MCF 10A (cell line): ENCODE measurements at places on chromosomes 16 and 17. TPM values are rescaled to one million over a fixed set of nuclear protein-coding genes. Genes with fewer than 3 reads are reported as not detected.

IL21R gene
- total RNA-seq: 0.15 and 0.21 TPM in 2 replicates

ZNF771 gene
- 8.1 and 8.3 TPM in 2 replicates for total RNA-seq

KRT28 gene
- not detected in 2 replicates for total RNA-seq

MYL11 gene
- 1.2 and 1.6 TPM in 2 replicates for total RNA-seq

HAGH gene
- total RNA-seq: 44.5 and 69.8 TPM in 2 replicates

NAT9 gene
- total RNA-seq: 58.1 and 64.8 TPM in 2 replicates

ZNF629 gene
- total RNA-seq: 10.9 and 14.1 TPM in 2 replicates

EPN2 gene
- total RNA-seq: 35.1 and 36.8 TPM in 2 replicates

FSCN2 gene
- total RNA-seq: 0.37 TPM in 1 of 2 replicates, not detected in the other

WNT3 gene
- total RNA-seq: 2.4 and 2.9 TPM in 2 replicates

KRT40 gene
- total RNA-seq: not detected in 2 replicates

CLEC19A gene
- not detected in 2 replicates for total RNA-seq

TBC1D3G gene
- 0.86 TPM in 1 of 2 replicates, not detected in the other for total RNA-seq

NPIPB12 gene
- total RNA-seq: 73.6 and 91.4 TPM in 2 replicates

ITGAD gene
- total RNA-seq: not detected in 2 replicates

NLE1 gene
- 24.3 and 36.2 TPM in 2 replicates for total RNA-seq

CIAO3 gene
- total RNA-seq: 28.5 and 31.1 TPM in 2 replicates

NT5M gene
- total RNA-seq: 5.0 and 5.5 TPM in 2 replicates

HBM gene
- not detected in 2 replicates for total RNA-seq

C16orf95 gene
- 5.7 and 5.8 TPM in 2 replicates for total RNA-seq

SPNS3 gene
- not detected in 2 replicates for total RNA-seq

TBX21 gene
- not detected in 2 replicates for total RNA-seq

SLC13A2 gene
- not detected in 2 replicates for total RNA-seq

ATP2A3 gene
- total RNA-seq: not detected in 2 replicates

B4GALNT2 gene
- total RNA-seq: 0.05 TPM in 1 of 2 replicates, not detected in the other

YPEL2 gene
- 1.9 and 2.1 TPM in 2 replicates for total RNA-seq

GLIS2 gene
- 14.7 and 15.8 TPM in 2 replicates for total RNA-seq

TTYH2 gene
- 0.12 and 0.66 TPM in 2 replicates for total RNA-seq

NAGLU gene
- 21.0 and 29.5 TPM in 2 replicates for total RNA-seq

AOC3 gene
- 0.44 and 0.71 TPM in 2 replicates for total RNA-seq

KRTAP4-5 gene
- not detected in 2 replicates for total RNA-seq

EME1 gene
- total RNA-seq: 6.0 and 6.7 TPM in 2 replicates

KRTAP2-2 gene
- total RNA-seq: not detected in 2 replicates

TNFRSF17 gene
- not detected in 2 replicates for total RNA-seq

RNF222 gene
- not detected in 2 replicates for total RNA-seq

GAS2L2 gene
- 0.23 and 0.39 TPM in 2 replicates for total RNA-seq

ZMYND15 gene
- total RNA-seq: 1.3 and 1.8 TPM in 2 replicates

PYY gene
- total RNA-seq: not detected in 2 replicates

TEKT5 gene
- not detected in 2 replicates for total RNA-seq

ADORA2B gene
- 21.7 and 26.0 TPM in 2 replicates for total RNA-seq

HS3ST3B1 gene
- total RNA-seq: 3.4 and 3.8 TPM in 2 replicates

COL1A1 gene
- 3.4 and 4.5 TPM in 2 replicates for total RNA-seq

TENT4B gene
- 11.5 and 12.1 TPM in 2 replicates for total RNA-seq

ABCC11 gene
- total RNA-seq: 0.20 and 0.44 TPM in 2 replicates

KRT34 gene
- 0.40 and 0.42 TPM in 2 replicates for total RNA-seq

PERCC1 gene
- not detected in 2 replicates for total RNA-seq

C16orf54 gene
- not detected in 2 replicates for total RNA-seq

NPIPB9 gene
- 2.1 TPM in 2 replicates for total RNA-seq

CD68 gene
- 6.9 and 10.6 TPM in 2 replicates for total RNA-seq

CMTM2 gene
- not detected in 2 replicates for total RNA-seq

SCN4A gene
- total RNA-seq: 0.05 TPM in 1 of 2 replicates, not detected in the other
